ENCODE measurements at places on chromosomes 7 and 10.

- DNase-seq, result peak; percentile 88
Measured at GRCh38 chr7:31735991-31736982, 49.3 kb downstream of the PPP1R17 start.

DNA sequence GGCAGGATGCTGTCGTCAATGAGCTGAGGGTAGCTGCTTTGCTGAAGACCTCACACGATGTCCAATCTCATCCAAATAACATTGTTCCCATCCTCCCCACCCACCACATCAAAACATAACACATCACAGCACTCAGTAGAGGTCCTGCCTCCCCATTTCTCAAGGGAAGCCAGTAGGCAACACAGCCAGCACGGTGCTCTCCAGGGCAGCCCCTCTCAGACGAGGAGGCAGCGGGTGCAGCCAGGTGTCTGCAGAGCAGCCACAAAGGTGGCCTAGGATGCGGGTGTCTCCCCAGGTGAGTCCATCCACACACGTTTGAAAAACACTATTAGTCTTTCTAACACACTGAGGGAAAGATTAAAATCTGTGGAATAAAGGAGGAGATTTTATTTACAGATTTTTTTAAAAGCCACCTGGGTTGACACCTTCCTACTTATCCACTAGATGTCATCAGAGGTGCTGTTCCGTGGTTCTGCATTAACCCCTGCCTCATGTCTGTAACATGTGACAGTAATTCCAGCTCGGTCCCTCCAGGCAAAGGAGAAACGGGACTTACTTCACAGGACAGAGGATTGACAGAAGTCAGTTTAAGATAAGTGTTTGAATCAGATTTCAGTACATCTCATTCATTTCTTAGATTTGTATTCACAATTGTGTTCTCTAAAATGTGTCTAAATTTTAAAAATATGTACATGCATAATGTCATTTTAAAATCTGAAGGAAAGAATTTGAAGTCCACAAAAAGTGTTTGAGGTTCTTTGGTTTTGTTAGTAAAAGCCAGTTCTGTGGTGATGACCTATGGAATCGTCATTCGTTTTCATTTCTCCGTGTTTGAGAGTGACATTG is 68.0 kb downstream of the LANCL2 start:
- peak; percentile 25 for DNase-seq

GRCh38 chr7:44557485-44557884 is 16.2 kb downstream of the DDX56 start:
- DNase-seq, result no peak

- DNase-seq, result no peak
Measured at GRCh38 chr7:34756025-34756437, 98.0 kb downstream of the NPSR1 start.

- DNase-seq, result no peak
Measured at GRCh38 chr10:127429601-127430312, 119.4 kb upstream of the NPS start.

GRCh38 chr10:124392626-124393342 is 25.9 kb downstream of the OAT start:
- DNase-seq, result no peak

DNA sequence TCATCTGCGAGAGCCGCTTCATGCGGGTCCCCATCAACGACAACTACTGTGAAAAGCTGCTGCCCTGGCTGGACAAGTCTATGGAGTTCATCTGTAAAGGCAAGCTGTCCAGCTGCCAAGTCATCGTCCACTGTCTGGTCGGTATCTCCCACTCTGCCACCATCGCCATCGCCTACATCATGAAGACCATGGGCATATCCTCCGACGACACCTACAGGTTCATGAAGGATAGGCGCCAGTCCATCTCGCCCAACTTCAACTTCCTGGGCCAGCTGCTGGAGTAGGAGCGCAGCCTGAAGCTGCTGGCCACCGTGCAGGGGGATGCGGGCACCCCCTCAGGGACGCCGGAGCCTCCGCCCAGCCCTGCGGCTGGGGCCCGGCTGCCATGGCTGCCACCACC is 11.7 kb upstream of the SEC24C start:
- no peak for DNase-seq

- no peak for DNase-seq
Measured at GRCh38 chr7:121510302-121510701, 114.2 kb upstream of the FAM3C start.

DNA sequence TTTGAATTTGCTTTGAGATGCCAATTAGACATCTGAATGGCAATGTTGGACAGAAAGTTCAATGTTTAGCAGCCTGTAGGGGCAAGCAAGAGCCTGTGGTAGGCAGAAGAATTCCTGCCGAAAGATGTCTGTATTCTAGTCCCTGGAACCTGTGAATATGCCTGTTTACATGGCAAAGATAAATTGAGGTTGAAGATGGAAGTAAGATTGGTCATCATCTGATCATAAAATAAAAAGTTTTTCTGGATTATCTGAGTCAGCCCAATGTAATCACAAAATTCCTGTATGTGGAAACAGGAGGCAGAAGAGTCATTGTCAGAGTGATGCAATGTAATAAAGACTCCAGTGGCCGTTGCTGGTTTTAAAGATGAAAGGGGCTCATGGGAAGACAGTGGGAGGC is 430.5 kb downstream of the MDFIC start:
- no peak for DNase-seq

GRCh38 chr7:141053626-141054025 is 20.2 kb upstream of the TMEM178B start:
- DNase-seq, result no peak

GRCh38 chr10:72419241-72419640 is 64.5 kb upstream of the DNAJB12 start:
- no peak for DNase-seq

GRCh38 chr10:5464546-5464945 is 34.8 kb downstream of the CALML5 start:
- no peak for DNase-seq

DNA sequence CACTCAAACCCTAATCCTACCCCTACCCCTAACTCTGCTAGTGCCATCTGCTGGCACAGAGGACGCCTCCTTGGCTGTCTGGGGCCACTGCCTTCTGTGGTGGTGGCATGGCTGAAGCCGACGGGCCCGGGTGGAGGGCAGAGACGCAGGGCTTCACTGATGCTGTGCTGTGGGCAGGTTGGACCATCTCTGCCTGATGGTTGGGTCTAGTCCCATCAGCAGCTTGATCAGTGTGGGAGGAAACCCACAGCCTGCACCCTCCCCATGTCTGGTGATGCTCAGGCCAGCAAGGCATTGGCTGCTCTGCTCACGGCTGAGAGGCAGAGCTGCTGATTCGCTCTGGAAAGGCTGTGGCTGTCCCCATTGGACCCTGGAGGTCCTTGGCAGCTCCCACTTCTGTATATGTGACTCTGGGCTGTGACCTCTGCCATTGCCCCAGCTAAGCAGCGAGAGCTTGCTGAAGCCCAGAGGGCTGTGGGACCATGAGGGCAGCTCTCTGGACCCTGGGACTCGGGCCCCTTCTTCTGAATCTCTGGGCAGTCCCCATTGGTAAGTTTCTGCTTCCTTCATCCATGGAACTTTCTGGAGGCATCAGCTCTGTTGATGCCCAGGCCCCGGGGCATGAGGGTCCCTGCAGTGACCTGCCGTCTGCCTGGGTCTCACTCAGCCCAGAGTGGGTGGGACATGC is at the start of gene SCART1:
TSS of gene SCART1 (plus strand) at position 430 of the 688 bp plus-strand sequence. CDS start at position 483, 53 bp downstream.
- DNase-seq, result no peak

DNA sequence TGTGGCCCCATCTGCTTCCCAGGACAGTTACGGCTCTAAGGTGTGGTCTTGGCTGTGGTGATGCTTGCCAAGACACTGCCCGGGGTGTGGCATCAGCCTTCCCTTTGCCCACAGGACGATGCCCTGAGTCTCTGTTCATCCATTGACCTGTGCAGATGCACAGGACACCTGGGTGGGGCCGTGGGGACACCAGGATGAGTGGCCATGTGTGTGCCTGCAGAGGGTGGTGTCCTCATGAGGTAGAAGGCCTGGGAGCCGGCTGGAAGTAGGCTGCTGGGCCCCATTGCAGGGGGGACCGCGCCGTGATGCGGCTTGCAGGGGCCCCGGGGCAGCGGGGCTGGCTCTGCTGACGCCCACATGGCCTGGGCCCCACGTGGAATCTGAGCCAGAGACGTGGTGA is 22.4 kb upstream of the PWWP2B start:
- no peak for DNase-seq

DNA sequence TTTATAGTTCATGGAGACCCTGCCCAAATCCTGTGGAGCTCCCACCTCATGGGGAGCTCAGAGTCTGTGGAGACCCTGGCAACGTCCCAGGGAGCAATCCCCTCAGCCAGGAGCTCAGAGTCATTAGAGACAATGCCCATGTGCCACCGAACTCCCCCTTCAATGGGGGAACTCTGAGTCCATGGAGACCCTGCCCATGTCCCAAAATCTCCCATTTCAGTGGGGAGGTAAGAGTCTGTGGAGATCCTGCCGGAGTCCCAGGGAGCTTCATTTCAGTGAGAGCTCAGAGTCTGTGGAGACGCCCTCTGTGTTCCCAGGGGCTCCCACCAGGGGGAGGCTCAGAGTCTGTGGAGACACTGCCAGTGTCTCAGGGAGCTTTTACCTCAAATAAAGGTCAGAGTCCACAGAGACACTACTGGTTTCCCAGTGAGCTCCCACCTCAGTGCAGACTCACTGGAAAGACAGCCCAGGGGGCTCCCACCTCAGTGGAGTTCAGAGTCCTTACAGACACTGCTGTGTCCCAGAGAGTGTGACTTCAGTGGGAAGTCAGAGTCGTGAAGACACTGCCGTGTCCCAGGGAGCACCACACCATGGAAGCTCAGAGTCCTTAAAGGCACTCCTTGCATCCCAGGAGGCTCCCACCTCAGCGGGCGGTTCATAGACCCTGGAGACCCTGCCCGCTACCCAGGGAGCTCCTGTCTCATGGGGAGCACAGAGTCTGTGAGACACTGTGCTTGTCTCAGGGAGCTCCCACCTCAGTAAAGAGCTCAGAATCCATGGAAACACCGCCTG is 5.0 kb downstream of the MYO1G start:
- DNase-seq, result no peak

DNA sequence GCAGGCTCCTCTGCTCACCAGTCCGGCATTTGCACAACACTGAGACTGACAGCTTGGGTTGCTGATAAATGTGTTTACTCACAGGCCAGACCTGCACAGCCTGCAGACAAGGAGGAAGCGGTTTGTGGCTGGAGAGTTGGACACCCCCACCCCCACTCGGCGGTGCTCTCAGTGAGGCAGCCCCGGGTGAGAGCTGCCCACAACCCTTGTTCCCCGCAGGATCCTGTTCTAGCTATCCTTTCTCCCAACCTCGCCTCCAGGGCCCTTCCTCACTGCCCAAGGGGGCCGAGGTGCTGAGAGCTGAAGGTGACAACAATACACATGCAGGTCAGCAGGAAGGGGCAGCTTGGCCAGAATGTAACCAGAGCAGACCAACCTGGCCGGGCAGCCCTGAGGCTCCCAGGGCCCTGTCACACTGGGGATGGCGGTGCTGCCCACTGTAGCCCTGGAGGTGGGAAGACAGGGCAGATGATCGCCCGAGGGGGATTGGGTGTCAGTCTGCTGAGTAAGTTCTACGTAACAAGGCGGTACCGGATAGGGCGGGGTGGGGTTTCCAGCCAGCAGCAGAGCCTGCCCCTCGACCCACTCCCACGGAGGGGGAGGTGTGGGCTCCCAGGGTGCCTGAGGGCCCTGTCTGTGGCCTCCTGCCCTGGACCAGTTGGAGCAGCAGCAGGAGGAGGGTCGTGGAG is 2.1 kb upstream of the ADAM8 start:
- DNase-seq, result peak; percentile 17

GRCh38 chr10:96765406-96766240 is 45.3 kb upstream of the PIK3AP1 start:
- peak; percentile 45 for DNase-seq

- DNase-seq, result no peak
Measured at GRCh38 chr10:2476812-2477553, 590.4 kb upstream of the PFKP start.

- no peak for DNase-seq
Measured at GRCh38 chr7:73350306-73351068, 22.5 kb downstream of the FKBP6 start.

DNA sequence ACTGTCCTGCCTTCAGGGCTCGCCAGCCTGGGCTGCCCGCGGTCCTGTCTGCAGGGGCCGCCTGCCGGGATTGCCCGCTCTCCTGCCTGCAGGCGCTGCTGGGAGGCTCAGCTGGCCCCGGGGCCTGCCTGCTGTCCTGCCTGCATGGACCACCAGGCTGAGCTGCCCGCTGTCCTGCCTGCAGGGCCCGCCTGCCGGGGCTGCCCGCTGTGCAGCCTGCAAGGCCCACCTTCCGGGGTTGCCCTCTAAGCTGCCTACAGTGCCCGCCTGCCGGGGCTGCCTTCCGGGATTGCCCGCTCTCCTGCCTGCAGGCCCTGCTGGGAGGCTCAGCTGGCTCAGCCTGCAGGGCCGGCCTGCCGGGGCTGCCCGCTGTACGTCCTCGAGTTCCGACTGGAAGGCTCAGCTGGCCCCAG is 164.4 kb downstream of the GLRX3 start:
- no peak for DNase-seq

GRCh38 chr7:18352339-18353255 is 143.0 kb upstream of the HDAC9 start:
- peak; percentile 69 for DNase-seq

GRCh38 chr10:22505911-22506685 is 160.8 kb downstream of the SPAG6 start:
- no peak for DNase-seq

GRCh38 chr7:70134029-70134770 is 535.9 kb downstream of the AUTS2 start:
- no peak for DNase-seq

DNA sequence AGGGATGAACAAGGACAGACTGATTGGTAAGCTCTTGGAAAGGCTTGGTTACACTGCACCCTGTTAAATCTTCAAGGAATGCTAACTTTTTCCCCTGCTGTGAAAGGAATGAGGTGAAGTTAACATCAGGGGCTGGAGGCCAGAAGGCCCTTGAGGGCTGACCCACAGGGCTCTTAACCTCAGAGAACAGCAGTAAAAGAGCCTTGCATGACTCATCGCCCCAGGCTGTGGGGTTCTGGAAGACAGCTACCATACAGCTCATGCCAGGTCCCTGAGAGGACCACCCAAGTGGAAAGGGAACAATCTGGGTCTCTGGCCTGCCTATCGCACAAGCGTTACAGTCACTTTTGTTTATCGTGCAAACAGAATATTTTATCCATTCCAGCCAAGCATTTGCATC is 54.4 kb downstream of the CYP2C9 start:
- no peak for DNase-seq

GRCh38 chr7:89183712-89184111 is 388.2 kb upstream of the TEX47 start:
- DNase-seq, result no peak

DNA sequence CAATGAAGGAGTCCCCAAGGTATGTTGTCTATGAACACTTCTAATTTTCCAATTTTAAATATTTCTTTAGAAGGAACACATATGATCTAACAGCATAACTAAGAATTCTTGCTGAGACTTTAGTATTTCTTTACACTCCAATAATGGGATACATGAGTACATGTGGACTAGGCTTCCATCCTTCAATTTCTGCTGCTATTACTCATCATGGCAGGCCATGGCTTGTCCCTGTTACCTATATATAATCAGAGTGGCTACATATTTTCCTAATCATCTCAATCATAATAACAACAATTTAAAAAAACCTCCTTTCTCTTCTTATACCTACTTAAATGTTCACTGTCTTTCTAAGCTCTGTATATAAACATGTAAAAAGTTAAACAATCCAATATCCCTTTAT is 60.3 kb upstream of the TAC1 start:
- no peak for DNase-seq

GRCh38 chr7:8305625-8306388 is 43.8 kb upstream of the ICA1 start:
- no peak for DNase-seq

- peak; percentile 20 for DNase-seq
Measured at GRCh38 chr10:49761789-49762565, at the start of gene OGDHL. Gene OGDHL (minus strand): TSS chr10:49762323. CDS start chr10:49758592, 3,731 bp downstream.
